Dorsolateral prefrontal cortex (tissue), 122 donors: ENCODE measurements at places on chromosomes 2 and 18.

GRCh38 chr2:132984731-132985130 lies 314.7 kb upstream of the LYPD1 start:
- no peak for DNase-seq

DNA sequence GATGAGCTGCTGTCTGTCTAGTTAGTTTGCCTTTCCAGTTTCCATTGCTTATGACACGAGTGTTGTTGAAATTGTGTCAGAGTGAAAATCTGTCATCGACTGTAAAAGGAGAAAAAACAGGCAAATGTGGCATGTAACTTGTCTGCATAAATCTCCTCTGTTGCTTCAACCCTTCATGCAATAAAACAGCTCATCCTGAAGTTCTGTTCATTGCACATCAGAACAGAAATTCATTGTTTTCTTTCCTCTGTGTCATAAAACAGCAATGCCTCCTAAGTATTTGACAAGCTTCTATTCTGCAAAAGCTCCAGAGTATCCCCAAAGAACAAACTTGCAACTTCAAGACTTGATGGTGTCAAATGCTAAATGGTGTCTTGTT lies 432.1 kb downstream of the MEIS1 start:
- no peak for DNase-seq

DNA sequence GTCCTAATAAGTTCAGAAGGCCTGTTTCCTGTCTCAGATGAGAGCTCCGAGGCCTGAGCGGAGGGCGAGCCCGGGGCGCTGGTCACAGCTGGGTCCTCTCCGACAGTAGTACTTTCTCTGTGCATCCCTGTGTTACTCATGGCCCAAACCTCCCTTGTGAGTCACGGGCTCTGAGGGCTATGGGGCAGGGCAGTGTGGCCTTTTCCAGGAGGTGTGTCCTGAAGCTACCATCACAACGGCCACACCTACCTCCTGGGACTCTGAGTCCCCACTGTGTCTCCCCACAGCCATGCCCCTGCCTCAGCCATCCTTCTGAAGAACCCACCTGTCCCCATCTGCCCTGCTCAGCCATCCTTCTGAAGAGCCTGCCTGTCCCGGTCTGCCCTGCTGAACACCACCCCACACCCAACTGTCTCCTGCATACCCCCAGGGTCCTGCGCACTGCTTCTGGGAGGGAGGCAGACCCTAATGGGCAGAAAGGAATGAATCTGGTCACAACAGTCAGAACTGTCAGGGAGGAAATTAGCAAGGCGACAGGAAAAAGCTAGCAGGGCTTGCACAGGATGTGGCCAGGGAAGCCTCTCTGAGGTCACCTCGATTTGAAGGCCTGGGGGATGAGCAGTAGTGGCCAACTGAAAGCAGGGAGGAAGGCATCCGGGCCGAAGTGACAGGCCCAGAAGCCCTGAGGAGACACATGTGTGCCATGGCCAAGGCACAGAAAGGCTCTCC lies 145.4 kb upstream of the RIOK3 start:
- no peak for DNase-seq

DNA sequence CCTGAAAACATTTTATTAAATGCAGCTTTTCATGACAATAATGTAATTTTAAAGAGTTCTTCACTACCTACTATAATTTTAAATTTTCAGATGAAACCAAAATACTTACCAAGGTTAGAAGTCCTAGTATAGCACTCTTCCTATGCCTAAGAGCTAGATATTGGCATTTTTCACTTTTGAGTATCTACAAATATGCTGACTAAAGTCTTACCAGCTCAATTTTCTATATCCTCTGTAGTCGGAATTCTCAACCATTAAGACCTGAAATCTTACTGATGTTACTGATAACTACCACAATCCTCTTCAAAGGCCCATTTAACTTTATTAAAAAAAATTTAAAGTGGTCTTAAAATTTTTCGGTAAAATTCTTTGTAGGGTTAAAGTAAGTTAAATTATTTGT lies 32.0 kb downstream of the PREPL start:
- DNase-seq, result no peak

DNA sequence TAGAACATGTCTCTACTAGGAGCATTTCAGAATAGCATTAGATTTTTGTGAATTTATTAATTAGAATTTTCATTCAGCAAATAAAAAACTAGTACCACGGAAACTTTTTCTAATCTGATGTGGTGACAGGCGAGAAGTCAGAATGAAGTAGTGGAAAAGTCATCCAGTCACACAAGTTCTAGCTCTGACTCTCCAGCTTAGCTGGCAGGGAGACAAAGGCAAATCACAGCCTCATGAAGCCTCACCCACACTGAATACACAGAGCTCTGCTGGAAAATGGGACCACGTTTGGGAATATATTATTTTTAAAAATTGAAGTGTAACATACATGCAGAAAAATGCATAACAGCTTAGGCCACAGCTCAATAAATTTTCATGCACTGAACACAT lies 86.1 kb downstream of the L3MBTL4 start:
- DNase-seq, result no peak

DNA sequence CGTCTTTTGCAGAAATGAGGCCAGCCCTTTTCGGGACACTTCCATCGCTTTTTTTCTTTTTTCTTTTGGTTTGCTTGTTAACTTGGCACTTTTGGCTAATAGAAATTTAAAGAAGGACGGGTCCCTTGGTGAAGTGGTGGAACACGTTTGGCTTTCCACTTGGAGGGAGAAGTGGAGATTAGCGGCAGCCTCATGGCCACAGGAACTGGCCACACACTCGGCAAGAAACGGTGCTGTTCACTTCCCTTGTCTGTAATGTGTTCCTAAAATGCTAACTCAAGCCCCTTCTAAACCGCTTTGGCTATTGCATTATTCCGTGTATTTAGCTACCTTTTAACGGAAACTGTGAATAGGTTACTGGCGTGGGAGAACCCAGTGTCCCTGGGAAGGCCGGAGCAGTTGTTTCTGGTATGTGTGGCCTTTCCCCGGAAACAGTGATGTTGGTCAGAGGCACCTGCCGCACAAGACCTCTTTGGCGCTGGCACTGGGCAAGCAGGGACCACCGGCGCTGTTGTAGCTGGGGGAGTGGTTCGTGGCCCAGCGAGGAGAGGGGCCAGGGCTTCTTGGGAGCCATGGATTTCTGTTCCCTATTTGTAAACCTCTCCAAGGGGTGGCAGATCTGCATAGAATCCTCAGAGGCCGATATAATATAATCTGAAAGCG lies 981 bp downstream of the RAMP1 start:
- DNase-seq, result no peak

- no peak for DNase-seq
Observed at GRCh38 chr2:181440919-181441318, 16.3 kb upstream of the ITGA4 start.

GRCh38 chr2:129627437-129627836 lies 352.0 kb upstream of the RAB6C start:
- no peak for DNase-seq

DNA sequence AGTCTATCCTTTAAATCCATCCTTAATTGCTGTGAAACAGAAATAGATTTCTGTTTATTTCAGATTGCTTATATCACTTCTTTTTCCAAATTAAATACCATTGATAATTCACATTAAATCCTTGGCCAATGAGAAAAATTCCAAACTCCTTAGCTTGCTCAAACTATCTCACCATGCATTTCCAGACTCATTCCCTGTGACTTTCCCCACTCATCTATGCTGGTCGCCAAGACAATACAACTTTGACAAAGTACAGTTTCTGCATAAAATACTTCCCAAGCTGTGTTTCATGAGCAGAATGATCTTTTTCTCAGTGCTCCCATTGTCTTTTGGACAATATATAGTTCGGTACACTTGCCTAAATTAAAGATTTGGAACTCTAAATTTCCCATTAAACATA lies 575.6 kb downstream of the CPS1 start:
- DNase-seq, result no peak
